IMR-90 (cell line): ENCODE measurements at places on chromosomes 2 and 18.

- H3K4me1 ChIP-seq: no peaks in the 10 kb centered on the region
- H3K27me3 ChIP-seq: peaks cover 55% of the 10 kb centered on the region
- no peaks in the 10 kb centered on the region for H3K36me3 ChIP-seq
- H3K27ac ChIP-seq: no peak within 1 kb of the TSS
- H3K4me3 ChIP-seq: peak within 1 kb of the TSS; percentile 31
- DNase-seq: peak; percentile 12
Observed at GRCh38 chr2:42493468-42494354, at the start of gene KCNG3. TSS of gene KCNG3 (minus strand) at chr2:42493982. CDS start at chr2:42493501, 481 bp downstream.

DNA sequence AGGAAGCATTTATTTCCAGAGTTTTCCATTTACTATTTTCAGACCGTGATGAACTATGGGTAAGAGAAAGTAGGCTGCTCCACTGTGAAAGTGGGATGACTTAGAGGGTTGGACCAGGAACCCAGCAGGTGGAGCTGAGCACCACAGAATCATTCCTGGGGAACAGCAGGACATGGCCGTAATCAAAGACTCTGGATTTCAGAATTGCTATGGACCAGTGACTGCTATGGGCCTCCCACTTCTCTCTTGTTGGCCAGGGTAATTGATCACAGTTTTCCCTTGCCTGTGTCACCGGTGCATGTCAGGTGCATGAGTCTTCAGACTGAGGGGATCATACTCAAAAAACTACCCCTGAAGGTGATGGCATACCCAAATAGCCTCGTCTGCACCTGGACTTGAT is 90.6 kb upstream of the GPC1 start:
- H3K4me3 ChIP-seq: no peak overlapping the region
- H3K27ac ChIP-seq: no peak overlapping the region
- H3K27me3 ChIP-seq: peaks cover 15% of the 10 kb centered on the region
- no peak for DNase-seq
- H3K36me3 ChIP-seq: no peaks in the 10 kb centered on the region

- H3K27ac ChIP-seq: no peak overlapping the region
- DNase-seq: no peak
- no peak overlapping the region for H3K4me3 ChIP-seq
- no peaks in the 10 kb centered on the region; the same call in 1 of the 2 replicates for H3K4me1 ChIP-seq
- H3K36me3 ChIP-seq: no peaks in the 10 kb centered on the region
- H3K27me3 ChIP-seq: no peaks in the 10 kb centered on the region
Observed at GRCh38 chr2:181743723-181744031, 63.4 kb upstream of the NEUROD1 start.

DNA sequence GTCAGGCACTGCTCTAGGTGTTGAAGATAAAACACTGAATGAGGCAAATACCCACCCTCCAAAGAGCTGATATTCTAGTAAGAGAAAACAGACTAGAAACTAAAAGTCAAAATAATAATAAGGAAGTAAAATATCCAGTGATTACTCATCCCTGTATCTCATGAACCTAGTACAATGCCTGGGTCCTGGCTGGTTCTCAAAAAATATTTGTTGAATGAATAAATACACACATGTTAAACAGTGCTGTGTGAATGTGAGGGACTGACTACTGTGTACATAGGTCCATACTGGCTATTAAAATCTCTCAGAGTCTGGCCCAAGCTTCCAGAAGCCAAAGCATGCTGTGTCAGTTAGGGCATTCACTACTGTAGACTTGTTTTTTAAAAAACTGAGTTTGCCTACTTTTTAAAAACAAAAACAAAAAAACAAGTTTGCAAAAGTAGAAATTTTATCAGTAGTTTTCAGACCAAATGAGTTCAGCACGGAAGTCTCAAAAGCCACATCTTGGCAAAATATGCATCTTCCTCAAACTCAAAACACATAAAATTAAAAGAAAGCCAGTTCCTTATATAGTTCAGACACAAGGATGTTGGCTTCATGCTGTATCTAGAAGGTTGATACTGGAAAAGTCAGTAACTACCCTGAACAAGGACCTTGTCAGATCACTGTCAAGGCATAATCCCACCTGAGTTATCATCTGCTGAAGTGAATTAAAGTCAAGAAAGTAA is 136.2 kb downstream of the THADA start:
- H3K36me3 ChIP-seq: no peaks in the 10 kb centered on the region
- H3K4me3 ChIP-seq: no peak overlapping the region
- H3K27ac ChIP-seq: no peak overlapping the region; the same call in 1 of the 2 replicates
- no peaks in the 10 kb centered on the region for H3K27me3 ChIP-seq
- DNase-seq: peak; percentile 74

DNA sequence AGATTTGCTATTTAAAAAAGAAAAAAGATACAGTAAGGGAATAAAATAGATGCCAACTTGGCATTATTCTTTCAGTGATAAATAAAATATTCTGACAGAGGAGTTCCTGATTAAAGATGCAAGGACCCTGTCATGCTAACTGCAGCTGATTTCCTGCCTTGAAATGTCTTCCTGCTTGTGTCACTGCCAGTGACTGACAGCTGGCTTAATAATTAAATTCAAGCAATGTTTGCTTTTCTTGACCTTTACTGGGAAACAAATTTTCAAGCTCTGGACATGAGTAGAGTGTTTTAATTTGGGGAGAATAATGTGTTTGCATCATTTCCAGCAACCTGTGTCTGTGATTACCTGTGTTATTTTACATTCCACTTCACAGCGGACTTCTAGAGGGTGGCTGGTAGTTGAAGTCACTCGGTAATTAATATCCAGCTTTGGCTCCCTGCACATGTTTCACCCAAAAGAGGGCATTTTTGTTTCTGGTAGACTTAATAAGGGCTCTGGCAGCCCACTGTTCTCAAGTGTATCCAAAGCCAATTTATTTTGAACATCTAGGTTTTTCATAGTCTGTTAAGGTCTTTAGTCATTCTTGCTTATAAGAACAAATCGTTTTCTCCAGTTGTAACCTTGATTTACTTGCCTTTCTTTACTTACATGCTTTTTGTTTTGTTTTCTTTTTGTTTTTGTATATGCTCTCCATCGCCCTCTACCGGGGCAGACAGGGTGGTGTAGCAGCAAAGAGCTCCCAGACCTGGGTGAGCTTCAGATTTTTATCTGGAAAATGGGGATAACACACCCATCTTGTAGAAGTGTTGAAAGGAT is 48.5 kb upstream of the PROKR1 start:
- no peaks in the 10 kb centered on the region for H3K4me1 ChIP-seq
- peak; percentile 56 for DNase-seq
- H3K4me3 ChIP-seq: no peak overlapping the region
- no peak overlapping the region for H3K27ac ChIP-seq
- H3K36me3 ChIP-seq: no peaks in the 10 kb centered on the region
- H3K27me3 ChIP-seq: peaks cover 2% of the 10 kb centered on the region; the same call in 1 of the 2 replicates

- no peaks in the 10 kb centered on the region for H3K36me3 ChIP-seq
- DNase-seq: no peak
- no peak overlapping the region for H3K4me3 ChIP-seq
- no peaks in the 10 kb centered on the region; the same call in 1 of the 2 replicates for H3K27me3 ChIP-seq
- H3K27ac ChIP-seq: no peak overlapping the region
- H3K4me1 ChIP-seq: no peaks in the 10 kb centered on the region; the same call in 1 of the 2 replicates
Observed at GRCh38 chr2:24363301-24363700, 3.0 kb upstream of the ITSN2 start.
